ENCODE measurements at places on chromosomes 6 and 20. TPM values are rescaled to one million over a fixed set of nuclear protein-coding genes. Genes with fewer than 3 reads are reported as not detected.

Gene FABP7
- not detected for total RNA-seq

Gene UBE3D
- 3.6 TPM for total RNA-seq

Gene ADAM33
- 70.3 TPM for total RNA-seq

- DNase-seq = no peak
Observed at GRCh38 chr6:80245043-80245442, 138.6 kb downstream of the BCKDHB start.

- DNase-seq = no peak
Observed at GRCh38 chr6:54014440-54014839, 96.8 kb upstream of the MLIP start.

DNA sequence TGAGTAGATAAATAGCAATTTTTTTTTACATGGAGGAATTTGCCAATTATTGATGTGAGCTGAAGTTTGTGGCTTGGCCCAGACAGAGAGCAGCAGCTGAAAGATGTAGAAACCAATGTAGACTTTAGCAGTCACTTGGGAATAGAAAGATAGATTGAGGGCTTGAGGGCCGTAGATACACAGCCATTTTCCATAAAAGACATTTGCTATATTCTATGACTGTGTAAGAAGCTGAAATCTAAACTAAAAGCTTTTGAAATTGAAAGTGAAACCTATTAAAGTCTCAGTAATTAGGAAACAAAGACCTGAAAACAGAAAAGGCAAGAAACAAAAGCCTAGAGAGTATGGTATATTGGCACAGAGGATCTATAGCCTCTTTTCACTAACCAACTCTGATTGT is 332.7 kb downstream of the CENPW start:
- DNase-seq = no peak

- no peak for DNase-seq
Observed at GRCh38 chr6:10854922-10855632, 16.7 kb upstream of the MAK start.

DNA sequence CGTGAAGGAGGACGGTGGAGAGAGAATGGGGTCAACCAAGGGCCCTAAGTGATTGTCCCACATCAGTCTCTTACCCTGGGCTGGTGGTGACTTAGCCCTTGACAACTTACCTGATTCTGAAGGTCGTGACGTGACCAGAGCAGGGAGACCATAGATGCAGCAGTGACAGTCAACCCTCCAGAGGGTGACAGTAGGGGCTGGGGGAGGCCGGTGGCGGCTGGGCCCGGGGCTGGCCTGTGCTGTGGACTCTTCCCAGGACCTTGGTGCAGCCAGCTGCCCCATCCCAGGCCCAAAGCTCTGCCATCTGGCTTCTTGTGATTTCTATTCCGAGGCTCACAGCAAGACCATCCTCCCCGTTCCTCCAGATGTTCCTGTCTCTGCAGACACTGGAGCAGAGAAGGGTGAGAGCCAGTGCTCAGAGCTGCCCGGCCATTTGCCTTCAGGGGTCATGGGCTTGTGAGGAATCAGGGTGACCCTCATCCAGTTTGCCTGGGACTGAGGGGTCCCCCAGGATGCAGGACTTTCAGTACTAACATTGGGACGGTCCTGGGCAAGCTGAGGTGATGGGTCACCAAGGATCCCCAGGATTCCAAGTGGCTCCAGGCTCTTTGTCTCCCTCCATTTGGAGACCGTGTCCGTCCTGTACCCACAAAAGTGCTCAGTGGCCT is 36.0 kb downstream of the SUMO4 start:
- DNase-seq = no peak

GRCh38 chr6:37525460-37526357 is 26.0 kb upstream of the CCDC167 start:
- no peak for DNase-seq

GRCh38 chr20:8161264-8162071 is 29.4 kb downstream of the PLCB1 start:
- no peak for DNase-seq

GRCh38 chr6:52286798-52287432 is 2.4 kb upstream of the MCM3 start:
- no peak for DNase-seq

GRCh38 chr6:147040121-147040910 is 163.9 kb upstream of the STXBP5 start:
- DNase-seq = no peak

DNA sequence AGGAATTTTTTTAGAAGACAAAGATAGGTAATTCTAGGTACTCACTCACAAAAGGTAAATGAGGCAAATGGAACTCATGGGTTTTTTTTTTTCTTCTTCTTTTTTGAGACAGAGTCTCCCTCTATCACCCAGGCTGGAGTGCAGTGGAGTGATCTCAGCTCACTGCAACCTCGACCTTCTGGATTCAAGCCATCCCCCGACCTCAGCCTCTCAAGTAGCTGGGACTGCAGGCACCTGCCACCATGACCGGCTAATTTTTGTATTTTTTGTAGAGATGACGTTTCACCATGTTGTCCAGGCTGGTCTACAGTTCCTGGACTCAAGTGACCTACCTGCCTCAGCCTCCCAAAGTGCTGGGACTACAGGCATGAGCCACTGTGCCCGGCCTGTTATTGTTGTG is 126.1 kb downstream of the LRRC1 start:
- no peak for DNase-seq

- no peak for DNase-seq
Observed at GRCh38 chr20:23363257-23363649, 1.3 kb downstream of the GZF1 start.

DNA sequence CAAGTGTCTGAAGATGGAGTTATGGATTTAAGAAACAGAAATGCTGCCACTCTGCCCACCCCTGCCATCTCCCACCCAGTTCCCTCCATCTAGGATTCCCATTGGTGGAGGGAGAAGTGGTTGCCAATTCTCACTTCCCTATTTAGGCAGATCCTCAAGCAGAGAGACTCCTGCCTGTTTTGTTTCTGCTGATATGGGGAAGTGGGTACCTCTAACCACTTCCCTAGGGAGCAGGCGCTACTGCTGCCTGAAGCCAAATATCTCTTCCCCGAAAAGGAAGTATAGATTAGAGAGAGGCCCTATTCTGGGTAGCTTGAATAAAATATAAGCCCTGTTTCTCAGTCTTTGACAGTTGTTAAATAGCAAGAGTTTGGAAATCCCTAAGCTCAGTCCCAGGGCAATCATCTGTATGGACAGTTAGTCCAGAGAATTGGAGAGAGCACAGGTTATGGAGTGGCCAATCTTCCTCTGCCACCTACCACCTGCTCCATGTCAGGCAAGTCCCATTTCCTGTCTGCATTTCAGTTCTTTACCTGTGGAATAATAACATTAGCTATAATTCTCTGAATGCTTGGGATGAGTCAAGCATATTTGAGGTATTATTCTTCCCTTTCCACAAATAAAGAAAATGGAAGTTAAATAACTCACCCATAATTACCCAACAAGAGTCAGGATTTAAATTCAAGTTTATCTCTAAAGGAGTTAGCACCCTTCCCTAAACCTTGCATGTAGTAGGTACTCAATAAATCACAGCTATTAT is 2.6 kb upstream of the ADGB start:
- no peak for DNase-seq

DNA sequence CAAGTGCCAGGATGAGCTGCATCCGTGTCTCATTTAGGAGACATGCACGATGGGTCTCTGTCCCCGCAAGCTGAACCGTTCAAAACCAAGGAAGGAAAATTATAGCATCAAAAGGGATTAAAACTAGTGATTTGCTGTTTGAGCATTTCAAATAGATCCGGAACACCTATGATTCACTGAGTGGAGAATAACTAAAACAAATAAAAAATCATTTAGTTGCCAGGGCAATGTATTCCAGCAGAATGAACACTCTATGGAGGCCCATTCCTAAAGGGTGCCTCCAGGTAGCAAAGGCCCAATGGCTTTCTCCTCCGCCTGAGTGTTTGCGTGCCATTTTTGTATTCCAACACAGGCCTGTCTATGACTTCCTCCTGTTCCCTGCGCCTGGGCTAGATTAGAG is 354.8 kb downstream of the ZFAND3 start:
- DNase-seq = peak; percentile 19

Data from posterior vena cava (tissue), 2 donors.